CD4-positive, alpha-beta T cell treated with Interleukin-10 for 1 hour (primary cell): ENCODE measurements at places on chromosomes 7 and 10.

- no peak for DNase-seq
These were observed 1040.2 kb upstream of the SORCS1 start for GRCh38 chr10:108204528-108205305.

- no peak for DNase-seq
These were observed 97.1 kb downstream of the TCF7L2 start for GRCh38 chr10:113047151-113047550.

DNA sequence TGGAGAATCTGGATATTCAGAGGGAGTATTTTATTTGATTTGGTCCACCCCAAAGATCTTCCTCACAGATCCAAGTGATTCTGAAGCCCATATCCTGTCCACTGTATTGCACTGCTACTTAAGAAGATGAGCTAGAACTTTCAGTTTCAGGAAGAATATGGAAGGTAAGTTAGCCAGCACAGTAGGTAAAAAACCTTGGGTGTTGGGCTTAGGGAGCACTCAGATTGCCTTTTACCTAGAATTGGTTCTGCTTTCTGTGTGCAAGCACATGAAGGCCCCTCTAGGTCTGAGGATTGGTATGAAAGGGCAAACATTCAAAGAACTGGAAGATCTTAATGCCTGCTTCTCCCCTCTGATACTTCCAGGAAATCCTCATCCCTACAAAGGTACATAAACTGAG, 146.7 kb upstream of the COL1A2 start:
- no peak for DNase-seq

DNA sequence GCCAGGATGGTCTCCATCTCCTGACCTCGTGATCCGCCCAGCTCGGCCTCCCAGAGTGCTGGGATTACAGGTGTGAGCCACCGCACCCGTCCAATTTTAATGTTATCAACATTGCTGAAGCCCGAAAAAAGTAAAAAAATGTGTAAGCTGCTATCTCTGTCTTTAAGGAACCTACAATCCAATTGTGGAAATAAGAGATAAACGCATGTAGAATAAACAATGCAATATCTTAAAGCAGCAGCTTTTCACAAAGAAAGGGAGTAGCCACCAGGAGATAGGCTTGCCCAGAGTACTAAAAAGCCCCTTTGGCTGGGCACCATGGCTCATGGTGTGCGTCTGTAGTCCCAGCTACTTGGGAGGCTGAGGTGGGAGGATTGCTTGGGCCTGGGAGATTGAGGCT, 282.9 kb upstream of the LYZL1 start:
- DNase-seq = no peak

DNA sequence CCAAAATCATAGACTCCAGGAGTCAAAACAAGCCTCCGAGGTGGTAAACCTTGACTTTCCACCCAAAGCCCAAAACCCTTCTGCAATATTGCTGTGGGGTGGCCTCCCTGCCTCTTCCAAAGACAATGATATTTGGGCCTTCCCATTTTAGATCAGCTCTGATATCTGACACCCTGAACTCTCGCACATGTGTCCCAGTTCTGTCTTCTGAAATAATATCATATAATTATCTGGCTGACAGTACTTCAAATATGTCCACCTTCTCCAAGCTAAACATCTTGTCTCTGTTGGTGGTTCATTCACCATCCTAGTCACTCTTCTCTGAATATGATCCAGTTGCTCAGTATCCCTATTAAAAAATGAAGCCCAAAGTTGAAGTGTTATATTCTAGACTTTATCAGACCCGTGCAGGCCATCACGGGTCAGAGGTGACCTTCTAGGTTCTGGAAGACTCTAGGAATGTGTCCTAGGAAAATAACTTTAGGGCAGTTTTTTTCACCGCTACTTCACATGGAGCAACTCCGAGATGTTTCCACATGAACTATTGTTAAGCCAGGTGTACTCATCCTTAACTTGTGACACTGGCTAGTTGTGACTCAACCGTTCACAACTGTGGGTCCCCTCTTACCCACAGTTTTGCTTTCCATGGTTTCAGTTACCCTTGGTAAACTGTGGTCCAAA, 6.3 kb downstream of the TECTB start:
- DNase-seq = no peak

- DNase-seq = no peak
These were observed 21.8 kb downstream of the SLC35G1 start for GRCh38 chr10:93915598-93915997.

DNA sequence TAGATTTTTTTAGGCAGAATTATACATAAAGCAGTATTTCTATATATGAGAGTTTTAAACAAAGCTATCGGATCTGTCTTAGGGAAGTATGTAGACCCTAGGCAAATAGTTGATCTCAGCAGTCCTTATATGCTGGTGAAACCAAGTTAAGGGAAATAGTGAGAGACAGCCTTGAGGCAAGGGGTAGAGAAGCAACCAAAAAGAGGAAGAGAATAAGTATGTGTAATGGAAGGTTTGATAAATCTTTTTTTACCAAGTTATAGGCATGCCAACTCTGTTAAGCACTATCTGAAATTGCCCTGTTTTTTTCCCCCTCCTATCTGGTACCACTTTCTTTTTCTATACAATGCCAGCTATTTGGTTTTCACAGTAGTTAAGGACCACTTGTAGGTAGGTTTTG, 19.9 kb downstream of the SPAG6 start:
- no peak for DNase-seq

DNA sequence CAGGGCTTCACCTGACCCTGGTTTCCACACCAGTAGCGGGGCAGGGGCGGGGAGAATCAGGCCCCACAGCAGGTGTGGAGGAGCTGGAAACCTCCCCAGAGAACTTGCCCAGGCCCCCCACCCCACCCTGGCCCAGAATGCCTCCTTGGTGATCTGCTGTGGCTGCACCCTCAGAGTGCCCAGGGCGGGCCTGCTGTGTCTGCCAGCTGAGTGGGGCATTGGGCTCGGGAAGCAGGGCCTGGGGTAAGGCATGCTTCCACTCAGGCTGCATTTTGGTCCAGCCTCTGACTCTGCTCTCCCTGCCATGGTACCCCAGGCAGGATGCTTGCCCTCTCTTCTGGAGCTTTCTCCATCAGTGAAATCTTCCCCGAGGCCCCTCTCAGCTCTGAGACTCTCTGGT, 1.1 kb upstream of the CRHR2 start:
- no peak for DNase-seq

DNA sequence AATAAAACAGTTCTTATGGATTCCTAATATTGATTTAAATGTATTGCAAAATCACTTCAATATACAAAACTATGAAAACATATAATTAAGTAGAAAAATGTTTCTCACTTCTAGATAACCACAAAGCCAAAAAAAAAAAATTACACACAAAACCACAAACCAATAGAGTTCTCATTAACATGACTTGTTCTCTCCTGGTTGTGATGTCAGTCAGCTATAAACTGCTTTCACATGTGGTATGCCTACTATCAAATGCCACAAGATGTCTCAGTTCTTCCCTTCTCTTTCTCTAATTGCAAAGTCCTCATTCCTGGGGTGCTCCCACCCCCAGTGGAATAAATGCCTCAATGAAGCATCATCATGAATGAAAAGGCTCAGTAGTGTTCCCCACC, 16.6 kb downstream of the GNAI1 start:
- DNase-seq = no peak

DNA sequence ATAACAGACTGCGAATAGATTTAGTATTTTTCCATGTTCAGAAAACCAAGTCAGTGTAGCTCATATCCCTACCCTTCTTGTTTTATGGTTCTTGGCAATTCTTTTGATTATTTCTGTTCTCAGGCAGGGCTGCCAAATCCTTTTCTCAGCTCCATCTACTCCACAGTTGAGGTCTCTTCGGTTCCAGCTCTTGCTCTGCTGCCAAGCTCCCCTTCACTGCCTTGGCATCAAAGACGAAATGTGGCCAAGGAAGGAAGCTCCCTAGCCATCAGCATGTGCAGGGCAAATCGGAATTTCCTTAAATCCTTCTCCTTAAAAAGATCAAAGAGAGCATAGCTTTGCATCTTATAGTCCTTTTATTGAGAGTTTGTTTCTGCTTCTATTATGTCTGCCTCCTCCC, 116.4 kb upstream of the NOBOX start:
- no peak for DNase-seq

- no peak for DNase-seq
These were observed 57.7 kb upstream of the DNAJB6 start for GRCh38 chr7:157278791-157279724.

DNA sequence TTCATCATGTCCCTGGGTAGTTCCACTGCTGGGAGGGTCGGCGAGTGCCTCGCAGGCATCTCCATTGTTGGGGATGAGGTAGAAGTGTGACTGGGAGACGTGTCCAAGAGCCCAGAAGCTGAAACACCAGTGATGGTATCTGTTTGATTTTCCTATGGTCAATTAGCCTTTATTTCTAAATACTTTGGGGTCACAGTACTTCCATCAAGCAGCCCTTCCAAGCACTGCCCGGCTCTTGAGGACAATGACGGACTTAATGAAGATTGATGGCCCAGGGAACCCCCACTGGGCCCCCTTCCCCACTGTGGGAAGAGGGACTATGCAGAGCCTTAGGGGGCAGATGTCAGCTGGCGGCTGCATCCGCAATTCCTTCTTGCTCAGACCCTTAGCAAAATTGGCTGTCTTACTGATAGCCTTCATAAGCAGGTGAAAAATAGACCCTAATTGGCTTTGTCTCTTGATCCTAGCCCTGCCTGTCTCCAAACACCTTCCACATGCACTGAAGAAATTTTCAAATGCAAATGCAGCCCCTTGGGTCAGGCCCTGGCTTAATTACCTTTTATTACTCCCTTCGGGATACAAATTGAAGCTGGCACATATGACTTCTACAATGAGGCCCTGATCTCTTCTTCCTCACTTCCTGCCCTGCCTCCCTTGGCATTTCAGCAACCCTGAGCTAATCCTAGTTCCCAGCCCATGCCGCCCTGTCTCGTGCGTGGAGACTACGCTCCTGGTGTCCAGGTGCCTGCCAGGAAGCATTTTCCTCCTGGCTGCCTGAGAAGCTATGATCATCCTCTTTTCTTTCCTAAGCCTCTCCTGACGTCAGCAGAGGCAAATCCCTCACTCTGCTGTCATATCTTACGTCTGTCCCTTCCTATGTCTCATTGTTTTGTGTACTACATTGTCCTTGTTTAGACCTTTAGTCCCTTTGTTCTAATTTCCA, 124.5 kb upstream of the GDF10 start:
- no peak for DNase-seq

DNA sequence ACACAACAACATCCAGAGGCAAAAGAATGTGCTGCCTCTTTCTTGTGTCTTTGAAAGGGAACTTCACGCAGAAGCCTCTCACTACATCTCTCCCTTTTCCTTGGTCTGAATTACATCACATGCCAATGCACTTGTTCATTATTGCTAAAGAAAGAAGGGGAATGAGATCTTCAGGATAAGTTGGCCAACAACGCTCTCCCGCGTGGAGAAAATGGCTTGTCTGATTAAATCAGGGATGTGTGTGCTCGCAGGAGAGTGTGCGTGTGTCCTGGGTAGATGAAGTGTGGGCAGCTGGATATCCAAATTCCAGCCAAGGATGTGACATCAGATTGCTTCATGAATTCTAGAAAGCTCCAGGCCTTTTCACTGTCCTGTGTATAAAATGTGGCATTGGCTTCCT, 541.6 kb upstream of the FZD8 start:
- DNase-seq = no peak

GRCh38 chr7:142352543-142352942, 94.7 kb upstream of the PRSS58 start:
- peak; percentile 41 for DNase-seq

GRCh38 chr10:97795886-97796285, 24.1 kb upstream of the SFRP5 start:
- no peak for DNase-seq

GRCh38 chr10:46558392-46559185, 2.1 kb upstream of the GPRIN2 start:
- DNase-seq = no peak

- DNase-seq = no peak
These were observed 92.1 kb downstream of the CABCOCO1 start for GRCh38 chr10:61754587-61755550.

DNA sequence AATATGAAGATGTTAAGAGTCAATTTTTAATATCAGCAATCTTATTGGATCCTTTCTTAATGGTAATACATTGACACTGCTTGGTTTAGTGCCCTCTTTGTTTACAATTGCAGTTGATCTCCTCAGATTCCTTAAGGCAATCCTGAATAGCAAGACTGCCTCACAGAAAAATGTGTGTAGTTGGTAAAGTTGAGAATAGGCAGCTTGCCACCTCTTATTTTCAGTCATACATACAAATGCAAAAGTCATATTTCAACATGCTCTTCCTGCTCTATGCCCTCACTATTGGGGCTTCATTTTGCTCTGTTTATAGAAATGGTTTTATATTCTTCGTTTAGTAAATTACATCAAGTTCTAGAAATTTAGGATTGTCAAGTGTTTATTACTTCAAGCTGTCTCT, 661.1 kb upstream of the ANKRD30A start:
- DNase-seq = no peak

DNA sequence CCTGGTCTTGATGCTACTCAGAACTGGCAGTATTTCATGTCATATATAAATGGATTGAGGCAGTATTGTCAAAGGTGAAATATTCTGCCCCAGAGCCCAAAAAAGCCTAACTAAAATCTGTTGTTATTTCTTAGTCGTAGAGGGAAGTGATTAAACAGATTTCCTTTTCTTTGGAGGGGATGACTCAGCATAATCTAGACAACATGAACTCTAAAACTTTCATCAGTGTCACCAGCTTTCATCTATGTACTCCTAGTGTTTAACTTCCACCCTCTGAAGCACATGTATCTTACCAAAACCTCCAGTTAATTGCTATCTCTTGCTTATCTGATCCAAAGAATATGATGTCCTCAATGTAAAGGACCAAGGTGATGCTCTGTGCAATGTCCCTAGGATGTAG, 97.1 kb upstream of the ARID5B start:
- no peak for DNase-seq

- DNase-seq = no peak
These were observed 127.5 kb upstream of the PLXNA4 start for GRCh38 chr7:132703742-132704141.

DNA sequence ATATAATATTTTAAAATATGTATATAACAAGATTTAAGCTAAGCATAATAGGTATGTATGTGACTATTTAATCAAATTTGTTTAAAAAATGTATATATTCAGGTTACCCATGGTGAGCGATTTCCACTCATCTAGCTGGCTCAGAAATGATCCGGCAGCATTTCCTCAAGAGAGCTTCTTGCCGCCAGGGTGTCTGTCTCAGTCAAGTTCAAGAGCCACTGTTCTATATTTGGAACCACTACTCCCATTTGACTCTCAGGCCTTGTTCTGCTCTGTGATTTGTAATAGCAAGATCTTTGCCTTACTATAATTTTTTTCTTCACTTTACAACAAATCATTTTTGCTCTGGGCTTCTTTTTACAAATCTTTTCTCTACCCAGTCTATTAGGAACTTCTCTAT, 48.7 kb upstream of the CNTNAP2 start:
- DNase-seq = no peak

- no peak for DNase-seq
These were observed 13.3 kb downstream of the ZRANB1 start for GRCh38 chr10:124955243-124955642.

- no peak for DNase-seq
These were observed 46.2 kb downstream of the MINDY4 start for GRCh38 chr7:30817371-30817767.

- DNase-seq = no peak
These were observed 73.3 kb upstream of the PRKG1 start for GRCh38 chr10:51000976-51001375.
